ENCODE measurements at places on chromosomes 5 and 9. TPM values are rescaled to one million over a fixed set of nuclear protein-coding genes. Genes with fewer than 3 reads are reported as not detected.
A peak's percentile ranks its signal among the peaks of the same experiment; 100 is the strongest.

Gene ARSI
- 6.8 TPM for total RNA-seq

Gene PLGRKT
- 28.0 TPM for total RNA-seq

DNA sequence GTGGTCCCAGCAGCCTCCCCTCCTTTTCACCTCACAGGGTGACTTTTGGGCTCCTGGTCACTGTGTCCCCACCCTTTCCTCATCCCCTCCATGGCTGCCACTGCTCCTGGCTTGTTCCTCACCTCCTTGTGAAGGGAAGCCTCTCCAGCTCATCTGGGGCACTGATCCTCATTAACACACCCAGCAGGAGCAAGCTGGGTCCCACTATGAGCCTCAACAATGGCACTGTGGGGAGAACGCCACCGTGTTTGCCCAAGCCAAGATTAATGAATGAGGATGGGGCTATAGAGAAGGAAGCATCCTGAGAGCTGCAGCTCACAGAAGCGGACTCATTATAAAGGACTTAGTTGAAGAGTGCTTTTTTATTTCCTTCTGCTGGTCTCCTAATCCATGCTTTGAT lies 118.4 kb downstream of the MARCHF11 start:
- DNase-seq: no peak

Gene SHB
- total RNA-seq: 5.0 TPM

GRCh38 chr9:135695642-135696041 lies 3.6 kb downstream of the SOHLH1 start:
- no peak for DNase-seq

Gene ADAMTSL2
- total RNA-seq: 4.7 TPM

Gene BTNL3
- total RNA-seq: not detected

- DNase-seq: peak; percentile 85
Measured at GRCh38 chr9:69131682-69132081, 42.4 kb upstream of the TJP2 start.

DNA sequence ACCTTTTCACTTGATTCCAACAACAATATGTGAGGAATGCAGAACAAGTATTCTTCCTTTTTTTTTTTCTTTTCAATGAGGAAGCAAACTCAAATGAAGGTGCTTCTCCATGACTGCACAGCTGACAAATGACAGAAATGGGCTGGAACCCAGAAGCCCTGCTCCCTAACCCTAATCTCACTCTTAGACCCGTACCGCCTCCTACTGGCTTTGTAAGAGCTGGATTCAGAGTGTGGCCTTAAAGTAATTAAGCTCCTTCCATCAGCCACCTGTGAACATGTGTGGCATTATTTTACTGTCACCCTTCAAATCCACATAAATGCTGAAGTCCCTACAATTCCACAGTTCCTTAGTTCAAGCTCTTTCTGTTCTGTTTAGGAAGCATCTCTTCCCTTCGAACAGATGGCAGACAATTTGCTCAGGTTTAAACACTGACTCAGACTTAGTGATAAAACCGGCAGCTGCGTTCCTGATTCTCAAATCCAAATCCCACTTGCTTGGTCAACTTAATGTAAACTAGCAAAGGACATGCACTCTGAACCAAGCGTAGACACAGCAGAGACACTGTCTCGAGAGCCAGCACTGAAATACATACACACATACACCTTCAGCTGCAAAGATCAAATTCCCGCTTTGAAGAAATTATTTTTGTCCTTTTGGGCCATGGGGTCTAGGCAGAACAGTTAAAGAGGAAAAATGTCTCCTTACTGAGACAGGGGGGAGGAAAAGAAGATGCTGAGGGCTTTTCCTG lies 316.7 kb upstream of the TLE4 start:
- DNase-seq: no peak

GRCh38 chr9:129888293-129889121 lies 53.2 kb downstream of the USP20 start:
- peak; percentile 46 for DNase-seq

GRCh38 chr5:116492776-116493175 lies 81.8 kb downstream of the SEMA6A start:
- no peak for DNase-seq

Gene CD14
- total RNA-seq: 32.1 TPM

Gene OR13C8
- not detected for total RNA-seq

DNA sequence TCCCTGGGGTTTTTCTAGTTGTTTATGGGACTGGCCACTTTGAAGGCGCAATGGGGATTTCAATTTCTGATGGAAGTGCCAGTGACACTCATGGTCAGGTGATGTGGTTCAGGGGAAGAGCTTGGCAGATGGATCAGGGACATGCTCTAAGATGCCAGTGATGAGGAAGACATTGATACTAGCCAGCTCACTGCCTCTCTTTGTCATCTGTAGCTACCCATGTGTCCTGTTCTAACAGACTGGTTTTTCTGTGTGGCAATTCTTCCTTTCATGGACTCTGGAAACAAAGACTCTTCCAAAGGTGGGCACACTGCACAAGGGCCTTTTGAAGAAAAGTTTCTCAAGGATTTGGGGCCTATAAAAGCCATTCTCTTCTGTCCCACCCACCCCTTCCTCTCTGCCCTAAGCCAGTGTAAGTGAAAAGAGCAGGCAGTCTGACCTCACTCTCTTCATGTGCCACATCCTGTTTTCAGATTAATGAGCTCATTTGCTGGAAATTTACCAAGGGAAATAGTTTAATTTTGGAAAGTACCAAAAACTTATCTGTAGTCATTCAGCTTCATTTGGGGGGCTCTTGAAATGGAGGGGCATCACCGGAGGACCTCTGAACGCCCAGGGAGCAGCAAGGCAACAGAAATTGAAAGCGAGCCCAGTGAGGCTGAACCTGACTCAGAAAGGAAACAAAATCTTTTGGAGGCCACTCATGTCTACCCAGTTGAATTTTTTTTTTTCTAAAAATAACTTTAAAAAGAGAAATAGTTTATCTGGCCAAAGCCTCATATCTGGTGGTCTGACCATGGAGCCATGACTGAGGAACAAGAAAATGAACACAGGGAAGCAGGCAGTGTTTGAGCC lies 4.9 kb upstream of the TRAF1 start:
- DNase-seq: peak; percentile 72

DNA sequence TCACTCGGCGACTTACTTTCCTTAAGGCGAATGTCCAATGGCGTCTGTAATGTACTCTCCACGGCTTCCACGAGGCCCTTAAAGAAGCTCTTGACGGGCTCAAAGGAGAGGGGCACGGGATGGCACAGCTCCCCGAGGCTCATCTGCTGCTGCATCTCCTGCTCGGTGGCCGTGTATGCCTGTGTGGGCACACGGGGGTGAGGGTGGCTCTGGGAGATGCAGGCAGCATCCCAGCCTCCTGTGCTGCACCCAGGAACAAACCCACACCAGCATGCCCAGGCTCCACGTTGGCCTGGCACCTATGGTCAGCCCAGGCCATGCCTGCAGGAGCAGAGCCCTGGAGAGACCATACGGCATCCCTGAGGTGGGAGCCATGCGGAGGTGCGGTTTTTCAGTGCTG lies 24.2 kb downstream of the TRIM14 start:
- no peak for DNase-seq

DNA sequence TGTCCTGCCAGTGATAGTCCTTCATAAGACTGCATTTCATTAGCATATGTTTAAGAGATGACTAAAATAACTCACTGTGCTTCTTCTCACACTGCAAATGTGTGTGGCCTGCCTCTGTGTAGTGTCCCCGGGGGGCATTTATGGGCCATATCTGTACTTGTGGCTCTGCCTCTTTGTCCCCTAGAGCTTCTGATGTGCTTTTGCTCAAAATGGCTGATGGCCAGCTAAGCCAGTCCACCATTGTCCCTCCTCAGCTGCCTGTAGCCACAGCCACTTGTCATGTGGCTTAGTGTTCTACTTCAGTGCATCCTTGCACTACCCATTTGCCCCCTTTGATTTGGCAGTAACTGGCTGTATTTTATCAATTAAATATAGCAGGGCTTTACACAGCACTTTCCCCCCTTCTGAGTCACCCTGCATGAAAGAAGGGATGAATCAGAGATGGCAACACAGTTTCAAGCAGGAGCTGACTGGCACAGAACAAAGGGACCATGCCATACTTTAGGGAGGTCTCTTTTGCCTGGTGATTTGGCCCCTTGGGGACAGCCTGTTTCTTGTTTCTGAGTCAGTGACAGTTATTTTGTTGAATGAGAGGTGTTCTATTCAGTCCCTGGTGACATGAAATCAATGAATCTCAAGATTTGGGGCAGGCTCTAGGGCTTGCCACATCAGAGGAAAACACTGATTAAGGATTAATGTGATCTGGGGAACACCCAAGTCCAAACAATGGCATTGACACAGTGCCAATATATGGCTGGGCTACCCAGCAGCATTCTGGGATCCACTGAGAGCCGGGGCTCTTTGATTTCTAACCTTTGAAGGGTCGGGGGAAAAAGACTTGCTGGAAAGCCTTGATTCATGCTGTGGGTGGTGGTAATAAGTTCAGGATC lies 245.5 kb downstream of the SMARCA2 start:
- no peak for DNase-seq

GRCh38 chr5:107213025-107213424 lies 457.7 kb downstream of the EFNA5 start:
- no peak for DNase-seq

GRCh38 chr9:135187365-135187764 lies 99.9 kb downstream of the OLFM1 start:
- DNase-seq: no peak

- DNase-seq: no peak
Measured at GRCh38 chr5:83589786-83590185, 118.2 kb downstream of the VCAN start.

DNA sequence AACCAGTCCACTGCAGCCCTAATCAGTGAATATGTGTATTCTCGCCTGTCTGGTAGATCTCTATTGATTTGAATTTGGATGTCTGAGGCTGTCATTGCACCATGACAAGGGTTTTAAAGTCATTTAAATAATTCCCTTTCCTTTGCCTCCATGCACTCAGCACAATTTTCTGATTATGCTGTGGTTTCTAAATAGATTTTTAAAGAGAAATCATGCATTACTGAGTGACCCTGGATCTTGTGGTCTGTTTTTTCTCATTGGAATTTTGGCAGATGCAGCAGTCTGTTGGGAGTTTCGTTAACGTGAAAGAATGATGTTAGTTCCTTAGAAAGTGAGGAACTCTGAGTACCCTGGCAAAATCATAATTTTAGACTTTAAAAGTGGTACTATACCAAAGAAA lies 396.0 kb downstream of the LRRC70 start:
- DNase-seq: peak; percentile 71

- DNase-seq: no peak
Measured at GRCh38 chr9:123044586-123044985, 11.1 kb downstream of the GPR21 start.

DNA sequence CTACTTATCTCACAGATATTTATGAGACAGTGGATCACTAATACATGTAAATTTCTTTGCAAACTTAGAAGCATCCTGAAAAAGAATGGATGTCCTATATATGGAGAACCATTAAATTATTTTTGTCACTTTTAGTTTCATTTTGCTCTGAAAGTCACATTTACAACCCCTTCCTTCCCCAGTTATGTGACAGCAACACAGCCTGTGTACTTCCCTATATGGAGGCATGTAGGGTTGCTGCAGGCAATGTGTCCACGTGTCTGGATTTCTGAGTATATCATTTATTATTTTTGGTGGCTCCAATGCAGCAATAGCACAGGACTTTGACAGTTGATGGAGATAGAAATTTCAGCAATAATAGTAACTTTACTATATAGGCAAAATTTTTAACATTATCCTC lies 156.4 kb downstream of the ST8SIA4 start:
- peak; percentile 46 for DNase-seq

GRCh38 chr5:149526845-149527590 lies 24.2 kb downstream of the CSNK1A1 start:
- DNase-seq: peak; percentile 63

DNA sequence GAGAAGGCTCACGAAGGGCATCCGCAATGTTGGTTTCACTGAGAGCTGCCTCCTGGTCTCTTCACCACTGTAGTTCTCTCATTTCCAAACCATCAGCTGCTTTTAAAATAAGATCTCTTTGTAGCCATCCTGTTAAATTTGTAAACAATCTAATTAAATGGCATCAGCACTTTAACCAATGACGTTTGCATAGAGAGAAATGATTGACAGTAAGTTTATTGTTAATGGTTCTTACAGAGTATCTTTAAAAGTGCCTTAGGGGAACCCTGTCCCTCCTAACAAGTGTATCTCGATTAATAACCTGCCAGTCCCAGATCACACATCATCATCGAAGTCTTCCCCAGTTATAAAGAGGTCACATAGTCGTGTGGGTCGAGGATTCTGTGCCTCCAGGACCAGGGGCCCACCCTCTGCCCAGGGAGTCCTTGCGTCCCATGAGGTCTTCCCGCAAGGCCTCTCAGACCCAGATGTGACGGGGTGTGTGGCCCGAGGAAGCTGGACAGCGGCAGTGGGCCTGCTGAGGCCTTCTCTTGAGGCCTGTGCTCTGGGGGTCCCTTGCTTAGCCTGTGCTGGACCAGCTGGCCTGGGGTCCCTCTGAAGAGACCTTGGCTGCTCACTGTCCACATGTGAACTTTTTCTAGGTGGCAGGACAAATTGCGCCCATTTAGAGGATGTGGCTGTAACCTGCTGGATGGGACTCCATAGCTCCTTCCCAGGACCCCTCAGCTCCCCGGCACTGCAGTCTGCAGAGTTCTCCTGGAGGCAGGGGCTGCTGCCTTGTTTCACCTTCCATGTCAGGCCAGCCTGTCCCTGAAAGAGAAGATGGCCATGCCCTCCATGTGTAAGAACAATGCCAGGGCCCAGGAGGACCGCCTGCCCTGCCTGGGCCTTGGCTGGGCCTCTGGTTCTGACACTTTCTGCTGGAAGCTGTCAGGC lies 16.6 kb downstream of the SQSTM1 start:
- no peak for DNase-seq

Gene WDR38
- total RNA-seq: 0.04 TPM

GRCh38 chr5:181217803-181218062 lies 5.3 kb upstream of the TRIM41 start:
- no peak for DNase-seq

- DNase-seq: no peak
Measured at GRCh38 chr5:51684794-51685355, 301.6 kb downstream of the ISL1 start.

Gene GDNF
- total RNA-seq: 1.6 TPM

- peak; percentile 37 for DNase-seq
Measured at GRCh38 chr5:139574641-139575312, 13.6 kb downstream of the UBE2D2 start.

DNA sequence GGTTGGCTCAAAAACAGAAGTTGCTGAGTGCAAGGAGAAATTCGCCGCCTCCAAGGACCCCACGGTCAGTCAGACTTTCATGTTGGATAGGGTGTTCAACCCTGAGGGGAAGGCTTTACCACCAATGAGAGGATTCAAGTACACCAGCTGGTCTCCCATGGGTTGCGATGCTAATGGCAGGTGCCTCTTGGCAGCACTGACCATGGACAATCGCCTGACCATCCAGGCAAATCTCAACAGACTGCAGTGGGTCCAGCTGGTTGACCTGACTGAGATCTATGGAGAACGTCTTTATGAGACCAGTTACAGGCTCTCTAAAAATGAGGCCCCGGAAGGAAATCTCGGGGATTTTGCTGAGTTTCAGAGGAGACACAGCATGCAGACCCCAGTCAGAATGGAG lies 7.7 kb downstream of the GTF3C4 start:
- no peak for DNase-seq

- DNase-seq: no peak
Measured at GRCh38 chr9:97271292-97271691, 36.2 kb upstream of the CCDC180 start.
